ENCODE measurements at places on chromosomes 7 and 10.

- DNase-seq: no peak
Measured at GRCh38 chr10:71520042-71520441, 123.3 kb downstream of the CDH23 start.

DNA sequence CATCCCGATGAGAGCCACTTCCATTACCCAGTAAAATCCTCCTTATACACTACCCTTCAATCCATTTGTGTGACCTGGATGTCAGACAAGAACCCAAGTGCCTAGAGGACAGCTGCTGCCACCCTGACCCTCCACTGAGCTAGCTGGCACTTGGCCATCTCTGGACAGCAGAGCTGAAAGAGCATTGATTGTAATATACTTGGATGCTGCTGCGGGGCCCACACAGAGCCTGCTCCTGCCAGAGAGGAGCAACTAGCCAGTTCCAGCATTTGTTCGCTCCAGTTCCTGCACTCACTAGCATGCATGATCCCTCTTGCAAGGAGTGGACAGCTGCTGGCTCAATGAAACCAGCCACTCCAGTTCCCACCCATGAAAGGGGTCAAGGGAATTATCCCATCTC lies 8.4 kb upstream of the TMEM254 start:
- DNase-seq: no peak

- no peak for DNase-seq
Measured at GRCh38 chr10:48221814-48222213, 52.7 kb downstream of the FRMPD2 start.

DNA sequence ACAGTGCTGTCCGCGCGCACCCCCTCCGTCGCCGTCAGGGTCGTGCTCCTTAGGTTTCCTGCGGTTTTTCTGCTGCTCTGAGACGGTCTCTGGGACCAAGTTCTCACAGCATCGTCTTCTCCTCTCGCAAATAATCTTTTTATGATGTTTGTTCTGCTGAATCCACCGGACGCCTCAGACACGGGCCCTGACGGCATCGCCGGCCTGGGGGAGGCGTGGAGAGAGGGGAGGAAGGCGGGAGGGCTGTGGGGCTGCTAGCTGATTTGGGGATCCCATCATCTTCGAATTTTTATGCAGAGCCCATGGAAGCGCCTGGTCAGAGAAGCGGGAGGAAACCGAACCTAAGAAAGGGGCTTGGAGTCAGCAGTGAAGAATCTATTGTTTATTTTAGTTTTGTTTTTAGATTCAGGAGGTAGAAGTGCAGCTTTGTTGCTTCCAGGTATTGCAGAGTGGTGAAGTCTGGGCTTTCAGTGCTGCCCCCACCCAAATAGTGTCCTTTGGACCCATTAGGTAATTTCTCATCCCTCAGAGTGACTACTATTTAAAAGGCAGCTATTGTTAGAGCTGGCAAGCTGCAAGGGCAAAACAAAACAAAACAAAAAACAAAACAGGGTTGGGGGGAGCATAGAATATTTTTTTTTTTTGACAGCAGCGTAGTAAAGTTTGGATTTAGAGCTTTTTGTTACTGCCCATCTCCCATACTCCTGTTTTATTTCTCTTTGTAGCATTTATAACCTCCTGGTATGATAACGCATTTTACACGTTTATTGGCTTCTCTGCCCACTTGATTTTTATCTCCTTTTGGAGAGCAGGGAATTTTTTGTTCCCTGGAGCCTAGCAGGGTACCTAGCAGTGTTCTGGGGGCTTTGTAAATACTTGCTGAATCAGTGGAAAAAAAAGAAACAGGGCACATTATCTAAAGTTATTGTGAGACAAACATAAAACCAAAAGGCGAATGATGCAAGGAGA lies 92.6 kb downstream of the SPAG6 start:
- peak; percentile 47 for DNase-seq

- DNase-seq: no peak
Measured at GRCh38 chr10:839550-840205, 91.8 kb downstream of the LARP4B start.

DNA sequence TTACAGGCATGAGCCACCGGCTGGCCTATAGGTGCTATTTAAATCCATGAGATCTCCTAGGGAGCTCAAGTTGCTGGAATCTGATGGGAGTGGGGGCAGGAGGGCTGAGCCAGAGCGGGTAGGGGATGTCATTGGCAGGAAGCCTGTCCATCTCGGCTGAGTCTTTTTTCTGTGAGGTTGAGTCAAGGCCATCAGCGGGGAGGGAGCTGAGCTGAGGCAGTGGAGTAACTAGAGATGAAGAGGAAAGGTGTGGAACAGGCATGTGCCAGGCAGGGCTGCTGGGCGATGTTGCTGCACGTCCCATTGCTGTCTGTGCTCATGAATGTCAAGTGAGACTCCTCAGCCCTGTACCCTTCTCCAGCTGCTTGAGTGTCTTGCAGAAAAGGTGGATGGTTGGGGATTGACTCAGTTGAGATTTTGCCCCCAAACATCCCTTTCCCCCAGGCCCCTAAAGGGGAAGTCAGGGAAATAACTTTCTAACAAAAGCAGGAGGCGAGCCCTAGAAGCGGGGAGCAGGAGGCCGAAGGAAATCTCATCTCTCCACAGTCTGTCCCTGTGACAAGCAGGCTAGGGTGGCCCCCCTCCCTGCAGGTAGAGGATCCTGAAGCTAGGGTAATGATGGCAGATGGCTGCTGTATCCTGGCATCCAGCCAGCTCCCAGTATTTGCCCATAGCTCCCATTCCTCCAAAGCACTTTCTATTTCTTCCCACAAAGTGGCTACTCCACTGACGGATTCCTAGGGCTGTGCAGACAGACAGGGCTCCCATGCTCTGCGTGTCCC lies 5.4 kb downstream of the ATP6V1F start:
- no peak for DNase-seq

GRCh38 chr10:99560277-99561126 lies 27.8 kb downstream of the NKX2-3 start:
- peak; percentile 45 for DNase-seq
